Activated naive CD4-positive, alpha-beta T cell treated with anti-CD3 and anti-CD28 coated beads, Interleukin-2, amount 10 ng/mL, durations not matched to agents 7 days and 5 days (primary cell): ENCODE measurements at places on chromosomes 1 and 21.
A peak's percentile ranks its signal among the peaks of the same experiment; 100 is the strongest.

DNA sequence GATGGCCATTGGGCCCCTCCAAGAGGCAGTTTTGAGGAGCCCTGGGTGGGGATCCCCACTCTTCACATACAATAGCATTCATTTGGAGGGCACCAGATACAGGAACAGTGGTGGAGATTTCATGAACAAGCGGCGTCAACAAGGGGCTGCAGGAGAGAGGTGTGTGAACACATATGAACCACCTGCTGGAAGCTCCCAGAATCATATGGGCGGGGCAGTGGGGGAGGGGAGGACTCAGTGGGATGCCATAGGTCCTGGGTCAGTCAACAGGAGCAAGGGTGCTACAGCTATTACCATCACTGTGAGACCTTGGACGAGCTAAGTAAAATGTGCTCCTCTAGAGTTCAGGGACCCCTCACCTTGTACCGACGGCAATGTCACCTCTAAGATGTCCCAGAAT, 100.4 kb upstream of the IRF2BP2 start:
- no peak for DNase-seq

DNA sequence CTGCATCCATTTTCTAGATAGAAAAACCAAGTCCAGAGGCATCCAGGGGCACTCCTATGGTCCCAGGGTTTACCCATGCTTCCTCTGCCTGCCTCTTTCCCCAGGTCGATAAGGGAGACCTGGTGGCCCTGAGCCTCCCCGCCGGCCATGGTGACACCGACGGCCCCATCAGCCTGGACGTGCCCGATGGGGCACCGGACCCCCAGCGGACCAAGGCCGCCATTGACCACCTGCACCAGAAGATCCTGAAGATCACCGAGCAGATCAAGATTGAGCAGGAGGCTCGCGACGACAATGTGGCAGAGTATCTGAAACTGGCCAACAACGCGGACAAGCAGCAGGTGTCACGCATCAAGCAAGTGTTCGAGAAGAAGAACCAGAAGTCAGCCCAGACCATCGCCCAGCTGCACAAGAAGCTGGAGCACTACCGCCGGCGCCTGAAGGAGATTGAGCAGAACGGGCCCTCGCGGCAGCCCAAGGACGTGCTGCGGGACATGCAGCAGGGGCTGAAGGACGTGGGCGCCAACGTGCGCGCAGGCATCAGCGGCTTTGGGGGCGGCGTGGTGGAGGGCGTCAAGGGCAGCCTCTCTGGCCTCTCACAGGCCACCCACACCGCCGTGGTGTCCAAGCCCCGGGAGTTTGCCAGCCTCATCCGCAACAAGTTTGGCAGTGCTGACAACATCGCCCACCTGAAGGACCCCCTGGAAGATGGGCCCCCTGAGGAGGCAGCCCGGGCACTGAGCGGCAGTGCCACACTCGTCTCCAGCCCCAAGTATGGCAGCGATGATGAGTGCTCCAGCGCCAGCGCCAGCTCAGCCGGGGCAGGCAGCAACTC, 41.3 kb downstream of the TMCC2 start:
- no peak for DNase-seq

DNA sequence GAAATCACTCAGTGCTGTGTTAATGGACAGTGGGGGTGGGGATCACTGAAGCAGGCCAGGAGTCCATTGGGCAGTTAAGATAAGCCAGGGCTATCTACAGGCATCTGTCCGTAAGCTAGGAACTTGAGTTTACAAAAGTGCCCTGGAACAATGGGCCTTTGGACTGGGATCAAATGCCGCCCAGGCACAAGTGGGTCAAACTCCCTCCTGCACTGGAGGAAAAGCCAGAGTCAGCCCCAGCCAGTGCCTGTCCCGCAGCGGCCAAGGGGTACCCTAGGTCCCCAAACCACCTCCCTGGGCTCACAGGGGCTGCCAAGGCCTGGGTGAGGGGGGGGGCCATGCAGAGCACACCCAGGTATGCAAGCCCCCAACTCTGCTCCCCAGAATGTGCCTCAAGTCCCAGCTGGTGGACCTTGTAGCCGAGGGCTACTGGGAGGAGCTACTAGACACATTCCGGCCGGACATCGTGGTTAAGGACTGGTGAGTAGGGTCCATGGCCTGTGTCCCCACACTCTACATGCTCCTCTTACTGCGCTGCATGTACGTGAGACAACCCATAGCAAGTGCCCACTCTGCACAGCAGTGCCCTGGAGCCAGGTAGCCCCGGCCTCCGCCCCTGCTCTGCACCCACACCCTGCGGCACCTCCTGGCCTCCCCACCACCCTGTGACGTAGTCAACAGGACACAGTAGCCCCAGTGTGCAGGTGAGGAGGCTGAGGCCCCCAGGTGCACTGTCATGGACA, 7.7 kb downstream of the FBXO6 start:
- no peak for DNase-seq

- no peak for DNase-seq
Measured at GRCh38 chr1:9822490-9822889, 1.3 kb downstream of the CLSTN1 start.

DNA sequence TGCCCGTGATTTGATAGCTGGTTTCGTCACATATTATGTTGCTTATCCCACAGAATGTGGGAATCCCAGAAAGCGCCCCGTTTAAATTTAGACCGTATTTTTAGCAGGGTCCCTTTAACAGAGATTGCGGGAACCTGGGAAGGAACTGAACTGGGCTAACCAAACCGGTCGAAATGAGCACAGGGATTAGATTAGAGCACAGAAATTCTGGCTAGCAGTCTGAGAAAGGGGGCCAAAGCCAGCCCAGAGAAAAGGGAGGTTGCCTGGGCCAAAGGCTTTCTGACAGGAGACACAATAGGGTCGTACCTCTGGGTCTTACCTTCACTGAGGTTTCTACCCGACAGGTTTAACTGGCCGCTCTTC, 327 bp downstream of the LRRC40 start:
- DNase-seq = no peak

- DNase-seq = peak; percentile 74
Measured at GRCh38 chr21:25561668-25562641, 45.3 kb downstream of the MRPL39 start.

- DNase-seq = no peak
Measured at GRCh38 chr1:3541936-3542335, 69.4 kb downstream of the MEGF6 start.

DNA sequence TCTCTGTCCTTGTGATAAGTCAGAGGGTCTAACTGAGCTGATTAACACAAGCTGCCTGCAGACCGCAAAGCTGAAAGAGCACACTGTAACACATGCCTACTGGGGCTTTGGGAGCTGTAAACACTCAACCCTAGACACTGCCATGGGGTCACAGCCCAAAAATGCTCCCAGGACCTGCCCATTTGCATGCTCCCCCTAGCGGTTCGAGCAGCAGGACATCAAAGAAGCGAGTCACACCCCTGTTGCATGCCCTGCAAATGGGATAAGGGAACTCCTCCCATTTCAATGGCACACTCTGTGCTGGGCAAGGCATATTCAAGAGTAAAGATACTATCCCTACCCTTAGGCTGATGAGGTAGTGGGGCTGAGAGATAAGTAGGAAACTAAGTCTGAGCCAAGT, 22.8 kb downstream of the LCE3E start:
- DNase-seq = no peak

DNA sequence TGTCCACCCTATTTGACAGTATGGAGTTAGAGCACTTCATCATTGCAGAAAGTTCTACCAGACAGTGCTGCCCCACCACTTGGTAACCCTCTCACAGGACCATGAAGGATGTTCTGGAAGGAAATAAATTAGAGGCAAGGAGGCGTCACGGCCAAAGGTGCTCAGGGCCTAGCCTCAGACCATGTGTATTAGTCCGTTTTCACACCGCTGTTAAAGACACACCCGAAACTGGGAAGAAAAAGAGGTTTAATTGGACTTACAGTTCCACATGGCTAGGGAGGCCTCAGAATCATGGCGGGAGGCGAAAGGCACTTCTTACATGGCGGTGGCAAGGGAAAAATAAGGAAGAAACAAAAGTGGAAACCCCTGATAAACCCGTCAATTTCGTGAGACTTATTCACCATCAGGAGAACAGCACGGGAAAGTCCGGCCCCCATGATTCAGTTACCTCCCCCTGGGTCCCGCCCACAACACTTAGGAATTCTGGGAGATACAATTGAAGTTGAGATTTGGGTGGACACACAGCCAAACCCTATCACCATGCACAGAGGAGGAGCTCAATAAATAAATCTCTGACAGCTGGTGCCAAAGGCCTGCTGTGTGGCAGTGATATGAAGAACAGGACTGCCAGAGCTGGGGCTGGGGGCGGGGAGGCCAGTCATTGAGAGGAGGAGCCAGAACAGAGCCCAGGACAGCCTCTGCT, 75.8 kb downstream of the FHAD1 start:
- DNase-seq = no peak

- no peak for DNase-seq
Measured at GRCh38 chr1:41861535-41862383, 57.0 kb downstream of the HIVEP3 start.

- DNase-seq = no peak
Measured at GRCh38 chr1:153350321-153350957, 1.8 kb upstream of the PGLYRP4 start.
